ENCODE measurements at places on chromosomes 11 and 22.
A peak's percentile ranks its signal among the peaks of the same experiment; 100 is the strongest.

DNA sequence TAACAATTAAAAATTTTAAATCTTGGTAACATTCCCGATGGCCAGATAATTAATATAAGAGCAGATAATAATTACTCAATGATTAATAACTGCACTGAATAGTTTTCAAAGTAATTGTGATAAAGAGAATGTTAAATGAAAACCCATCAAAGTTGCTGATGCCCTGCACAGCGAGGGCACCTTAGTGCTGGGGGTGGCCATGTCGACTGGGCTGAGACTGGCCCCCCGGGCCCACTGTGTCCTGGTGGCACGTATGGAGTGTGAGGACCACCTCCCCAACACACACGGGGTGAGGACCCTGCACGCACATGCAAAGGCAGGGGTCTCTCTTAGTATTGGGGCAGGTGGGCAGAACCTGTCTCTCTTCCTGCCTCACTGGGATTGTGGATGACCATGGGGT is 15.1 kb upstream of the CCDC188 start:
- H3K27ac ChIP-seq, result no peak overlapping the region
- H3K36me3 ChIP-seq, result no peaks in the 10 kb centered on the region
- no peak overlapping the region for H3K4me3 ChIP-seq
- H3K4me1 ChIP-seq, result no peaks in the 10 kb centered on the region
- DNase-seq, result no peak

DNA sequence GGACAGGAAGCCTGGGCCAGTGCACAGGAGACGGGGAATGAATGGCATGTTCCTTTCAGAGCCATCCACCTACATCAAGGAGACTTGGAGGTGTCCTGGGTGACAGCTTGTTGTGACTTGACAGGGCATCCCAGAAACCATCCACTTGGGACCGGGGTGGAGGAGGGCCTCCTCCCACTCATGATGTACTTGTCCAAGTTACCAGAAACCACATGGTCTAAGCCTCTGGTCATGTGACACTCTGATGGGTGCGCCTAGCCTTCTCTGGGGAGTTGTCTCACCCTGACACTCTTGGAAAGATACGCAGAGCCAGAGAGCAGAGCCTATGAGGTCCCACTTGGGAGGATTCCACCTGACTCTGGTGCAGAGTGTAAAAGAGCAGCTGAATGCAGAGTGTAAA is 21.6 kb upstream of the FXYD6 start:
- no peak for DNase-seq
- no peak overlapping the region for H3K27ac ChIP-seq
- peaks cover 27% of the 10 kb centered on the region for H3K27me3 ChIP-seq

- H3K27ac ChIP-seq, result peak overlapping the region; percentile 57
- no peaks in the 10 kb centered on the region for H3K36me3 ChIP-seq
- peak overlapping the region; percentile 25 for H3K4me3 ChIP-seq
- no peaks in the 10 kb centered on the region for H3K27me3 ChIP-seq
- DNase-seq, result no peak
Observed at GRCh38 chr11:117973503-117973860, 12.7 kb upstream of the IL10RA start.

GRCh38 chr11:117414724-117415123 is 87.1 kb downstream of the CEP164 start:
- no peak overlapping the region for H3K4me3 ChIP-seq
- DNase-seq, result no peak
- H3K4me1 ChIP-seq, result peaks cover 4% of the 10 kb centered on the region
- peaks cover 9% of the 10 kb centered on the region for H3K27me3 ChIP-seq
- H3K36me3 ChIP-seq, result peaks cover 9% of the 10 kb centered on the region
- H3K27ac ChIP-seq, result no peak overlapping the region

DNA sequence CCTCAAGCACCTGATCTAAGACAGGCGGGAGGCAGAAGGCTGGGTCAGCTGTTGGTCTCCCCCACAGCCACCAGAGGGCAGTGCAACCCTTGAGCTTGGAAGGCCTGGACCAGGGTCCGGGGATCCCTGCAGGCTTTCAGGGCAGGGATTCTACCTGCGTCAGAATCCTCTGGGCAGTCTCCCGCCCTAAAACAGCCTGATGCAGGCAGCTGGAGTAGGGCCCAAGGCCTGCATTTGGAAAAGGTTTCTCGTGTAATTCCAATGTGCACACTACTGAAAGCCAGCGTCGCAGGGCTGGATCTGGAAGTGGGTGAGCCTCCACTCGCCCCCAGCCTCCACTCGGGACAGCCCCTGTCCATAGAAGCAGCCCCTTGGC is 31.8 kb downstream of the BID start:
- no peaks in the 10 kb centered on the region for H3K27me3 ChIP-seq
- H3K4me3 ChIP-seq, result no peak overlapping the region
- H3K27ac ChIP-seq, result peak overlapping the region; percentile 86
- peaks cover 10% of the 10 kb centered on the region for H3K4me1 ChIP-seq

GRCh38 chr11:68979931-68980775 is 633 bp downstream of the MRGPRD start:
- no peaks in the 10 kb centered on the region for H3K4me1 ChIP-seq
- no peak overlapping the region for H3K4me3 ChIP-seq
- no peak for DNase-seq
- H3K27ac ChIP-seq, result no peak overlapping the region
- H3K27me3 ChIP-seq, result peaks cover 15% of the 10 kb centered on the region

DNA sequence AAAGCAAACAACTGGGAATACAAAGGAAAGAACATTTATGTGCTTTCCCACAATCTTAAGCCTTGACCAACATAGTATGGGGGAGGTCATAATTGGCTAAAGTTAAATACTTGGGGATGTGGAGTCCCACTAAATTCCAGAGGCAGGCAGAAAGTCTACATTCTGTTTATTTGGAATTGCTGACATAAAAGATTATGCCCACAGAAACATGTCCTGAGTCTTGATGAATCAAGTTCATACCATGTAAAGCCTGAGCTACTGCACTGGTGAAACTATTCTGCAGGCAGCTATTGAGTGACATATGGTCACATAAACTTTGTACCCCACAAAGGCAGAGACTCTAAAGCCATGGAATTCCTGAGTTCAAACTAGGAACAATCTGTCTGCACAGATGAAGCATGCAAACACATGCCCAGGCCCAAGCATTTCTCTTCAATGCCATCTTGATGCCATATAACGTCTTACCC is 69.9 kb upstream of the CHRM4 start:
- no peak overlapping the region for H3K4me3 ChIP-seq
- H3K36me3 ChIP-seq, result peaks cover 5% of the 10 kb centered on the region
- H3K27ac ChIP-seq, result no peak overlapping the region

- H3K27me3 ChIP-seq, result peaks cover 56% of the 10 kb centered on the region
- no peak for DNase-seq
- no peak overlapping the region for H3K4me3 ChIP-seq
- H3K36me3 ChIP-seq, result peaks cover 3% of the 10 kb centered on the region
Observed at GRCh38 chr11:34427186-34427805, 11.4 kb upstream of the CAT start.

- H3K27me3 ChIP-seq, result peaks cover 11% of the 10 kb centered on the region
- no peak overlapping the region for H3K4me3 ChIP-seq
Observed at GRCh38 chr11:76662656-76663485, 7.7 kb downstream of the LRRC32 start.

- DNase-seq, result no peak
- H3K27ac ChIP-seq, result no peak overlapping the region
- no peak overlapping the region for H3K4me3 ChIP-seq
Observed at GRCh38 chr11:33779849-33780528, 5.7 kb upstream of the FBXO3 start.

DNA sequence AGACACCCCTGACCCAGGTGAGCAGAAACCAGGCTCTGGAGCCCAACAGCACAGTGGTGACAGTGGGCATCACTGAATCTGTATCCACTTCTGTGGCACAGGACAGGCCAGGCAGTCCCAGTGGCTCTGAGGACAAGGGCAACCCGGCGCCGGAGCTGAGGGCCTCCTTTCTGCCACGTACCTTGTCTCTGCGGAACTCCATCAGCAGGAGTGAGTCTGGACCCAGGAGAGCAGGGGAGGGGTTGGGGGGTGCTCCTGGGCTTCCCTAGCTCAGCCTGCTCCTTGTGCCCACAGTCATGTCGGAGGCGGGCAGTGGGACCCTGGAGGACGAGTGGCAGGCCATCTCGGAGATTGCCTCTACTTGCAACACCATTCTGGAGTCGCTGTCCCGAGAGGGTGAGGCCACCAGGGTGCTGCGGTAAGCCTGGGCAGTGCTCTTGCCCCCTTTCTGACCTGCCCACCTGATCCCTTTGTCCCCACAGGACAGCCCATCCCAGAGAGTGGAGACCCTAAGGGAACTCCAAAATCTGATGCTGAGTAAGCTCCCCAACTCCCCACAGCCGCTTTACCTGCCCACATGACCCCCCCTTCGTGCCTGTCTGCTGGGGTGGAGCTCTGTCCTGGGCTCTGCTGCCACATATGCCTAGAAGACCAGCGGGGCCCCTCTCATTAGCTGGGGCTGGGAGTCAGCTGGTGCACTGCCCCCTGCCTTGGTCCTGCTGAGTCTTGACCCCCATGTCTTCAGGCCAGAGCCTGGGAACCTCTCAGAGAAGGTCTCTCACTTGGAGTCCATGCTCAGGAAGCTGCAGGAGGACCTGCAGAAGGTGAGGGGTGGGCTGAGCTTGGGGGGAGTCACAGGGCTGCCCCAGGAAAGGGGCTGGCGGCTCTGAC is 12.0 kb downstream of the SIPA1 start:
- H3K4me3 ChIP-seq, result no peak overlapping the region
- no peaks in the 10 kb centered on the region for H3K27me3 ChIP-seq
- peaks cover 31% of the 10 kb centered on the region for H3K4me1 ChIP-seq
- peak overlapping the region; percentile 21 for H3K27ac ChIP-seq

GRCh38 chr11:9210922-9211320 is 54.2 kb downstream of the DENND5A start:
- no peak overlapping the region for H3K4me3 ChIP-seq
- peaks cover 5% of the 10 kb centered on the region for H3K36me3 ChIP-seq
- no peak for DNase-seq
- peaks cover 36% of the 10 kb centered on the region for H3K4me1 ChIP-seq

- H3K4me1 ChIP-seq, result peaks cover 21% of the 10 kb centered on the region
- H3K27me3 ChIP-seq, result no peaks in the 10 kb centered on the region
- no peak for DNase-seq
- peak overlapping the region; percentile 86 for H3K4me3 ChIP-seq
- H3K36me3 ChIP-seq, result peaks cover 2% of the 10 kb centered on the region
Observed at GRCh38 chr11:266676-267439, 11.3 kb upstream of the NLRP6 start.

GRCh38 chr11:66841861-66842260 is 1.4 kb upstream of the RCE1 start:
- peaks cover 2% of the 10 kb centered on the region for H3K36me3 ChIP-seq
- peak overlapping the region; percentile 96 for H3K4me3 ChIP-seq
- DNase-seq, result no peak
- H3K27me3 ChIP-seq, result no peaks in the 10 kb centered on the region
- peaks cover 43% of the 10 kb centered on the region for H3K4me1 ChIP-seq
- peak overlapping the region; percentile 95 for H3K27ac ChIP-seq

- no peak overlapping the region for H3K4me3 ChIP-seq
- no peaks in the 10 kb centered on the region for H3K36me3 ChIP-seq
- no peak overlapping the region for H3K27ac ChIP-seq
- DNase-seq, result no peak
- H3K27me3 ChIP-seq, result no peaks in the 10 kb centered on the region
Observed at GRCh38 chr11:61980783-61981541, 13.5 kb upstream of the FTH1 start.

DNA sequence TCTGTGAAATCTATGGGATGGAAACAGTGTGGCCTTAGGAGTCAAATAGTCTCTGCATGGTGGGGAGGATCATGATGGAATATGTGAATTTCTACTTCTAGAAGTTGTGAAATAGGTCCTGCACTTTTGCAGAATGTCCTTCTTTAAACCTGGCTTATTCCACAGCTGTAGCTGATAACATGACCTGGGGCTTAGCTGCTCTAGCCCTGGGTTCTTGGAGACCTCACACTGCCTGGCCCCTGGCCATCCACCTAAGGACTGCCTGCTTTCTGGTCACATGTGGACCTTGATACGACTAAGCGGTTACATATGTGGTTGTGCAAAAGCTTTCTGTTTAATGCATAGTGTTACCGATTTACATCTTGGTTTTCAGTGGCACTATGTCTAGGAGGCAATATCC is 88.2 kb downstream of the SWAP70 start:
- H3K27me3 ChIP-seq, result no peaks in the 10 kb centered on the region
- H3K4me1 ChIP-seq, result peaks cover 13% of the 10 kb centered on the region
- H3K36me3 ChIP-seq, result no peaks in the 10 kb centered on the region
- peak overlapping the region; percentile 51 for H3K27ac ChIP-seq

GRCh38 chr11:34633640-34633989 is 12.7 kb downstream of the EHF start:
- peak overlapping the region; percentile 45 for H3K27ac ChIP-seq
- no peak overlapping the region for H3K4me3 ChIP-seq
- no peaks in the 10 kb centered on the region for H3K27me3 ChIP-seq
- H3K4me1 ChIP-seq, result peaks cover 9% of the 10 kb centered on the region
- H3K36me3 ChIP-seq, result no peaks in the 10 kb centered on the region
- DNase-seq, result no peak

GRCh38 chr22:44158816-44159215 is 21.9 kb upstream of the PARVG start:
- DNase-seq, result no peak
- H3K4me3 ChIP-seq, result no peak overlapping the region
- H3K4me1 ChIP-seq, result peaks cover 5% of the 10 kb centered on the region
- H3K27ac ChIP-seq, result peak overlapping the region; percentile 14
- H3K27me3 ChIP-seq, result no peaks in the 10 kb centered on the region
- peaks cover 2% of the 10 kb centered on the region for H3K36me3 ChIP-seq

DNA sequence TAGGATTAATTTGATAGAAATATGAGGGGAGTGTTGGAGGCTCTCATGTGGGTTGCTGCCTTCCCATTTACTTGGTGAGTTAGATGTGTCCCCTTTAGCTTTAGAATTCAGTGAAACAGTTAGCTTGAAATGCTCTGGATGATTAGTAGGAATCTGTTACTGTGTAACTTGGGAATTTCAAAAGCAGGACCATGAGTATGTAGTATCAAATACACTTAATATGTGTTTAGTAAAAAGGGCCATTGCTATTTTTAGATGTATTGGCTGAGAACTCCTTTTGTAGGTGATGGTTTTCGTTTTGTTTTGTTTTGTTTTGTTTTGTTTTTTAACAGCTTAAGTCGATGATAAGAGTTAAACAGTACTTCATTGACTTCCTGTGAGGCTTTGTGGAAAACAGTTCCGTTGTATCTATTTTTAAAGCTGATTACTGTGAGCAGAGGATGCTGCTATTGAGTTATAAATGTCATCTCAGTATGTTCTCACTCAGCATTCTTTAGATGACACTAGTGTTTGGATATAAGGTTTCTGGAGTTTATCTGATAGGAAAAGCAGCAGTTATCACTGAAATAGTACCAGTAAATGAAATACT is 53.5 kb downstream of the MCAM start:
- H3K36me3 ChIP-seq, result peaks cover 3% of the 10 kb centered on the region
- no peaks in the 10 kb centered on the region for H3K27me3 ChIP-seq
- H3K4me1 ChIP-seq, result peaks cover 43% of the 10 kb centered on the region
- no peak overlapping the region for H3K4me3 ChIP-seq
- no peak for DNase-seq

GRCh38 chr22:43441751-43442150 is 29.9 kb downstream of the MPPED1 start:
- peaks cover 2% of the 10 kb centered on the region for H3K36me3 ChIP-seq
- DNase-seq, result no peak
- H3K27ac ChIP-seq, result no peak overlapping the region
- H3K4me3 ChIP-seq, result no peak overlapping the region

Measured in T-helper 17 cell (primary cell).